ENCODE measurements at places on chromosomes 11 and 22. TPM values are rescaled to one million over a fixed set of nuclear protein-coding genes. Genes with fewer than 3 reads are reported as not detected.

Gene SCN2B
- total RNA-seq = 3.4 TPM

Gene FOSL1
- total RNA-seq = not detected

Gene STK33
- total RNA-seq = 5.3 TPM

Gene PVALB
- total RNA-seq = not detected

Gene RRM1
- total RNA-seq = 73.2 TPM

Gene RFPL3
- not detected for total RNA-seq

Gene SCGB1A1
- total RNA-seq = not detected

Gene LRRC56
- total RNA-seq = 1.9 TPM

Gene BCO2
- 12.5 TPM for total RNA-seq

Gene OR56A1
- total RNA-seq = 0.31 TPM

Gene USP2
- total RNA-seq = 5.0 TPM

Gene RAB36
- total RNA-seq = 7.5 TPM

Gene CLP1
- 11.0 TPM for total RNA-seq

Gene MPPED1
- 461 TPM for total RNA-seq

Gene GPHA2
- total RNA-seq = not detected

Gene OR52A1
- total RNA-seq = not detected

Gene OR4A16
- total RNA-seq = not detected

Gene RRP7A
- 28.5 TPM for total RNA-seq

Gene ZNHIT2
- total RNA-seq = 4.7 TPM

Gene GGT5
- 1.3 TPM for total RNA-seq

Gene FAR1
- total RNA-seq = 114 TPM

Gene CYB5R2
- total RNA-seq = 1.6 TPM

Gene SERHL2
- 5.3 TPM for total RNA-seq

Gene TRIM48
- total RNA-seq = not detected

Gene RASSF7
- total RNA-seq = 4.4 TPM

Gene MS4A6E
- total RNA-seq = not detected

Gene SLC5A1
- not detected for total RNA-seq

Gene NEFH
- total RNA-seq = 0.63 TPM

Gene DDI1
- total RNA-seq = not detected

Gene NPAS4
- 2.2 TPM for total RNA-seq

Gene CAPN1
- 65.7 TPM for total RNA-seq

Gene FGF3
- total RNA-seq = not detected

Gene TSGA10IP
- total RNA-seq = not detected

Gene CEND1
- 11.3 TPM for total RNA-seq

Gene DERL3
- 2.2 TPM for total RNA-seq

Gene DENND6B
- total RNA-seq = 26.0 TPM

Gene C1QTNF5
- 1.6 TPM for total RNA-seq

Gene C22orf15
- not detected for total RNA-seq

Gene RAPSN
- not detected for total RNA-seq

Gene UBE2L6
- total RNA-seq = 61.7 TPM

Gene RIBC2
- total RNA-seq = 1.3 TPM

Gene C11orf86
- not detected for total RNA-seq

Gene ATG13
- 69.2 TPM for total RNA-seq

Gene SLC22A6
- 1.3 TPM for total RNA-seq

All from parietal lobe (tissue), 2 donors.